ENCODE measurements at places on chromosomes 12 and 14.

DNA sequence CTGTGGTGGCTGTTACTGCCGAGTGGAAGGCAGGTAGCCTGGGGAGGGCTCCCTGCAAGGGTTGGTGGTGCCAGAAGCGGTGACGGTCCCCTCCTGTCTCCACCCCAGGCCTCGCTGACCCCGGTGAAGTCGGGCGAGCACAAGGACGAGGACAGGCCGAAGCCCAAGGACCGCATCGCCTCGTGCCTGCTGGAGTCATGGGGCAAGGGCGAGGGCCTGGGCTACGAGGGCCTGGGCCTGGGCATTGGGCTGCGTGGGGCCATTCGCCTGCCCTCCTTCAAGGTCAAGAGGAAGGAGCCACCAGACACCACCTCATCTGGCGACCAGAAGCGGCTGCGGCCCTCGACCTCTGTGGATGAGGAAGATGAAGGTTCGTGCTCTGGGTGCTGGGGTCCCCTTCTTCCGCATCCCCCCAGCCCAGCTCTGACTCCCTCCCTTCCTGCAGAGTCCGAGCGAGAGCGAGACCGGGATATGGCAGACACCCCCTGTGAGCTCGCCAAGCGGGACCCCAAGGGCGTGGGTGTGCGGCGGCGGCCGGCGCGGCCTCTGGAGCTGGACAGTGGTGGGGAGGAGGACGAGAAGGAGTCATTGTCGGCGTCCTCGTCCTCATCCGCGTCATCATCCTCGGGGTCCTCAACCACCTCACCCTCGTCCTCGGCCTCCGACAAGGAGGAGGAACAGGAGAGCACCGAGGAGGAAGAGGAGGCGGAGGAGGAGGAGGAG is 13.3 kb downstream of the SETD1B start:
- DNase-seq = no peak

- DNase-seq = no peak
Observed at GRCh38 chr12:49870501-49871262, 27.8 kb upstream of the BCDIN3D start.

DNA sequence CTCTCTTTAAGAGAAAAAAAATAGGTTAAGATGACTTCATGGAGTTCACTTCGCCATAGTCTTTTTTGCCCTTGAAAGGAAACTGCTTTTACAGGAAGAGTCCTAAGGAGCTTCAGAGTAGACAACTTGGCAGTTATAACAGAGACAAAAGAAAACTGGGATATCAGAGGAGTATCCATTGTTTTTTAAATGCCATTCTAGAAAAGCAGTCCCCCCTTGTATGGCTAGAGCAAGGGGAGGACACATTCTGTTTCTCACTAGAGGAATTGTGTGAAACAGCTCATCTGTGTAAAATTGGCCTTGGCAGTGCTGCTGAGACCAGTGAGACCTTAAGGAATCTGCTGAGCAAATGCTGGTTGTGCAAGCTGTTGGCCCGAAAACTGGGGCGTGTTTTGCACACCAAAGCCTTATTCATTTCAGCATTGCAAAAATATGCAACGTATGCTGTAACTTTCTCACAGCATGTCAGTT is 128.0 kb downstream of the GPR135 start:
- no peak for DNase-seq

DNA sequence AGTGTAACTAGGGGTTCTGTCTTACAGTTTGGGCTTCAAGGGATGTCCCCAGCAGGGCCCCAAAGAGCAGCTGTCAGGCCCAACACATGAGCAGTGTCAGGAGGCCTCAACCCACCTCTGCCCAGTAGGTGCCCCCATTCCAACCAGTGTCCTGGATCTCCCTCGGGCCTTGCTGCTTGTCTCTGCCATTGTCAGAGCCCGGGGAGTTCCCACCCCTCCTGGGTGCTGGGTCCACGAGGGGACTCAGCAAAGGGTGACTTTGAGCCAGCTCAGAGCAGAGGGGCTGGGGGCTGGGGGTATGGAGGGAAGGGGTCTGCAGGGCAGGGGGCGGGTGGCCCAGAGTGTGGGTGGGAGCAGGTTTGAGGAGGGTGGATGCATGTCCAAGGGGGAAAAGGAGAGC is 18.0 kb upstream of the BEGAIN start:
- no peak for DNase-seq

GRCh38 chr14:89143595-89143994 is 273.4 kb downstream of the FOXN3 start:
- DNase-seq = no peak

DNA sequence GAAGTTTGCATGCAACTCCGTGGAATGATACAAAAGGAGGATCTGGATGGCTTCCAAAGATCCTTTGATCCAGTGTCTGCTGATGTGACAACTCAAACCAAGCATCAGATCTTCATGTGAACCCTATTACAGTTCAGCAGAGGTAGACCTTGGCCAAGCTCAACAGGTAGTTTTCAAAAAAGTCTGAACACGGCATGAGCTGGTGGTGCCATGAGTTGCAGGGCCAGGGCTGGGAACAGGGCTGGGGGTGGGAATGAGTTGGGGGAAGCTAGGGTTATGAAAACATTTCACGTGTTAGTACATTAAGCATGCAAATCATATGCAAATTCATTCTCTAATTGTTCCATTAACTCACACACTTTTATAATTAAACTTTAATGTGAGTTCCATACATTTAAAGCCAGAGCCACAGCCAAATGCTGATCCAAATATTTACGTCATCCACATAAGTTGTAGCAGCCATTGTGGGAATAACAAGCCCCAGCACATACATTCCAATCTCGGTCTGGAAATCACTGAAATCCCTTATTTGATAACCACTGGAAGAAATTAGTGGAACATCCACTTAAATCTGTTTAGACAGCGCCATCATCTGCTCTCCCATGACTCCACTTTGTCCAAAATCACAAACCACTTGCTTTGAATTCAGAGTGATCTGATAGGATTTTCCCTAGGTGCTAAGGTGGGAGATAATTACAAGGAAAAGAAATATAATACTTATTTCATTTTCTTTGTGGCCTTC is 158.5 kb downstream of the APAF1 start:
- DNase-seq = peak; percentile 33

GRCh38 chr12:77060883-77061240 is 4.5 kb downstream of the E2F7 start:
- no peak for DNase-seq

DNA sequence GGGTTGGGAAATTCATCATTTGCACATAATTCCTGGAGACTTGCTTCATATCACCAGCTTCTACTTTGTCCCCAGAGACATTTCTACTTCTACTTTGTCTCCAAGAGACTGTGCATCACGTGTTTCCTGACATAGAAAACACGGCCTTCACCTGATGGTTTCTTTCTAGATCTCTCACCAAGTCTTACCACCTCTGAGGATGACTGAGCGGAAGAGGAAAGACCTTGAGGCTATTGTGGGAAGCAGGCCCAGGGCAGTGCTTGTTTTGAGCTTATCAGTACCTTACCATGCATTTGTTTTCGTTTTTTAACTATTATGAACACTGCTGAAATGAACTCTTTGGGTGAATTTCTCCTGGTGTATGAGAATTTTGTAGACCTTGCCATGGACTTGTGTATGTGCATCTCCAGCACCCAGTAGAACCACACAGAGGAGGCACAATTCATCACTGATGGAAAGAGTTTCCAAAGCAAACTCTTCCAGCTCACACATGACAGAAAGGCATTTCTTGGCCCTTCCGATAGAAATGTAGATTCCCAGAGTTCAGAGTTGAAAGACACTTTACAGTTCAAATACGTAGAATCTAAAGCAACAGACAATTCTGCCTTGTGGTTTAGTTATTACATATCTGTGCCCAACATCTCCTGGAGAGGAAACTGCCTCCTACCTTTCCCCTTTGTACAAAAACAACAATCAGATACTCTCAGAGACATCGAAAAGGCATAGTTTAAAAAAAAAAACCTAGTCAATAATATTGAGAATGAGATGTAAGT is 434.7 kb downstream of the FUT8 start:
- DNase-seq = peak; percentile 6

DNA sequence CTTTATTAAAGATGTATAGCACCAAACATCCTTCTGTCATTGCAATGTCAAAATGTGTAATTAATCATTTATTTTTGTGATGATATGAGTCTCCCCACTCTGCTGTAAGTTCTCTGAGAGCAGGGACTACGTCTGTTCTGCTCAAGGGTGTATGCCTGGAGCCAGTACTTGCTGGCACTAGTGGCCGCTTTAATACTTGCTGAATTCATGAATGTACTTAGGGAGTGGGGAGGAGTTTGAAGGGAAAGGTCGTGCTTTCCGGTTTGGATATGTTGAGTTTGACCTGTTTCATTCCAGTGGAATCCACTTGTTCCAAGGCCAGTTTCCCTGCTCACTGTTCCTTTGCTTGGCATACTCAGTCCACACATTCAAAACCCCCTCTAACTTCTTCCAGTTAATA is 1.9 kb upstream of the DCAF5 start:
- peak; percentile 37 for DNase-seq

- peak; percentile 69 for DNase-seq
Observed at GRCh38 chr14:68814539-68815297, 21.9 kb upstream of the ZFP36L1 start.

DNA sequence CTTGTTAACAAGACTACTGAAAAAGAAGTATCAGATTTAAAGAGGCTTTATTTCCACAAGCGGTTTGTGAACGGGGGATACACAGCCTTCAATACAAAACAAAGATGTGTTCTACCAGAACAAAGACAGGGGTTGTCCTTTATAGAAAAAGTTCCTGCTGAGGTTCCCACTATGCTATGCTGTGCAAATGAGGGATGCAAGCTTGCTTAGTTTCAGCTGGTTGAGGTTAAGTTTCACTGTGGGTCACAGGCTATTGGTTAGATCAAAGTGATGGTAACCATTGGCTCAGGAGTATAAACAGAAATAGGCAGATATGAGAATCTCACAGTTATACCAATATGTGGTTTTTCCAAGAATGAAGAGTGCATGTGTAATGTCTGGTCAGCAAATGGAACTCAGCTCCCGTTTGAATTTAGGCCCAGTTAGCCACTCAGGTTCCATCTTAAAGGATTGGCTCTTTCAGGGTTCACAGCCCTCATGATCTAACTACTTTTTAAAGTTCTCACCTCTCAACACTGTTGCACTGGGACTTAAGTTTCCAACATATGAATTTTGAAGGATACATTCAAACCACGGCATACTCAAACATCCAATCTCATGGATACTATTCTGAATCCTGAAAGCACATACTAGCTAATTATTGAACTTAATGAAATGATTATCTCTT is 215.4 kb upstream of the DCN start:
- no peak for DNase-seq

DNA sequence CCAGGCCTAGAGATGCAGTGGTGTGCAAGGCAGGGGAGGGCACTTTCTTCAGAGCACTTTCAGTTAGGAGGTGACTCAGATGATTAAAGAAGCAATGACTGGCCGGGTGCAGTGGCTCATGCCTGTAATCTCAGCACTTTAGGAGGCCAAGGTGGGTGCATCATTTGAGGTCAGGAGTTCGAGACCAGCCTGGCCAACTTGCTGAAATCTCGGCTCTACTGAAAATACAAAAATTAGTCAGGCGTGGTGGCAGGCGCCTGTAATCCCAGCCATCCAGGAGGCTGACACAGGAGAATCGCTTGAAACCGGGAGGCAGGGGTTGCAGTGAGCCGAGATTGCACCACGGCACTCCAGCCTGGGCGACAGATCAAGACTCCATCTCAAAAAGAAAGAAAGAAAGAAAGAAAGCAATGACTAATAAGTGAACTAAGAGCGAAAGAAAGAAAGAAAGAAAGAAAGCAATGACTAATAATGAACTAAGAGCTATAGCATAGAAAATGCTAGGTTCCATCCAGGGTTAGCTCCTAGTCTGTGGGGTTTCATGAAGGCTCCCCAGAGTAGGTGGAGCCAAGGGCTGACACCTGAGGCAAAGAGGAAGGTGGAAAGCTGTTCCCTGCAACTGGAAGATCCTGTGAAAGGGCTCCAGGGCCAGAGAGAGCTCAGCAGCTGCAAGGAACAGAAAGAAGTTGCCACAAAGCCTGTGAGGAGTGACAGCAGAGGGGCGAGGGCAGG is 334.5 kb downstream of the CACNA1C start:
- DNase-seq = peak; percentile 13

DNA sequence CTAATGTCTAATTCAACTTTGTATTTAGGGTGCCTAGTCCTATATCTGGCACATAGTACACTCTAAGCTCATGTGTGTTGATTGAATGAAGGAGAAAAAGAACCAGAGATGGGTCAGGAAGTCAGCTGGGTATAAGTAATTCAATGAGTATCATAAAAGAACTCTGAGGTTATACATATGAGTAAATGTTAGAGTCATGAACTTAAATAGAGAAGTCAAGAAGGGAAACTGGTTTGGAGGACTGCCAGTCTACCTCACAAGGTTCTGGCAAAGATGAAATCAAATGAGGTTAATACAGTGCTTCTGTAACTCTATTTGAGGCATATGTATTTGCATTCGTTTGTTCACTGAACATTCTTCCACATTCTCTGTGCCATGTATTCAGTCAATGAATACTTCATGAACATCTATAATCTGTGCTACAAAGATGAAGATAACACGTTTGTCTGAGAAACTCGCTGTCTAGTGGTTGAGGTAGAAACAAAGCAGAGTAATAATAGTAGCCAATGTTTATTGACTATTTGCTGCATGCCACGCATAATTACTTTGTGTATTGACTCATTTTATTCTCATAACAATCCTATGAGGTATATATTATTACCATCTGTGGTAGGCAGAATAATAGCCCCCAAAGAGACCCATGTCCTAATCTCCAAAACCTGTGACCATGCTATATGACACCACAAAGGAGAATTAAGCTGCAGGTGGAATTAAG is 88.9 kb downstream of the PTGER2 start:
- peak; percentile 54 for DNase-seq

- peak; percentile 74 for DNase-seq
Observed at GRCh38 chr12:80195074-80195726, 95.9 kb downstream of the OTOGL start.

GRCh38 chr12:6279631-6280030 is 30.9 kb upstream of the PLEKHG6 start:
- DNase-seq = peak; percentile 45

GRCh38 chr12:29682088-29682487 is 101.7 kb downstream of the TMTC1 start:
- DNase-seq = no peak

GRCh38 chr14:75877884-75878283 is 103.9 kb downstream of the TGFB3 start:
- no peak for DNase-seq

DNA sequence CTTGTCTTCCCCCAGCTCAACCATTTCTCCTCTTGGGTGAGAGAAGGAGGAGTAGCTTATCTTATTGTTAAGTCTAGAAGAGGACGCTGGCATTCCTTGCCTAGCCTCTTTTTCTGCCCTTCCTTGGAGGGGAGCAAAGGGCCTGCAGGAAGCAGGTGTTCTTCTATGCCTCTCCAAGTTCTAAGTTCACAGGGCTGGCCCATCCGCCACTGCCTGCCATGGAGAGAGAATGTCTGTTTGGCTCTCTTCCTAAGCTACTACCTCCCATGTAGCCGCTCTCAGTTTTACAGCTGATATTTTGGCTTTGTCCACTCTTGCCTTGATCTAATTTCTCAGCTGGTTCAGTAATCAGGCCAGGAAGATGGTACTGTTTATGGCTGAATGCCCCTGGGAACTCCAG is 201.2 kb downstream of the NTF3 start:
- no peak for DNase-seq

GRCh38 chr14:76961631-76962302 is 66.7 kb downstream of the IRF2BPL start:
- DNase-seq = peak; percentile 99

All from ELR (cell line).